Stimulated activated CD8-positive, alpha-beta memory T cell treated with anti-CD3 and anti-CD28 coated beads, Interleukin-12 subunit alpha, Interleukin-12 subunit beta, amount 100 ng/mL, for 4 hours (primary cell): ENCODE measurements at places on chromosomes 3 and 15.

DNA sequence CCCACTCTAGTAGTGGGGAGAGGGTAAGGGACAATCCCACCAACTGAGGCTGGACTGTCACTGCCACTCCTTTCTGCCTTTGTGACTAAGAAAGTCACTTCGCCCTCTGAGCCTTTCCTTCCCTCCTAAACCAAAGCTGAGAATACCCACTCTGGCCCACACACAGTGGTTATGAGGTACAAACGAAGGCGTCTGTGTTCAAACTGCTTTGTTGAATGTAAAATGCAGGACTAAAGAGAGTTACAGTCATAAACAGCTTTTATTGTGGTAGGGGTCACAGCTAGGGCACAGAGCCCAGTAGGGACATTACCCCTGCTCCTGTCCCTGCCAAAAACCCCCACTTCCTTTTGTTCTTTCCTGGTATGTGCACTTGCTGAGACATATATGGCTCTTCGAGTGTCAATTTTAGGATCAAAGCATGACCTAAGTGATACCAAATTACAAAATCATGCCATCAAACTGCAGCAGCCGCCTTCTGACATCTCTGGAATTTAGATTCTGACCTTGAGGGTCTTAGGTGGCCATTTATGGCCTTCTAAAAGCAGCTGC lies 45.1 kb downstream of the CTDSPL start:
- no peak for DNase-seq

- no peak for DNase-seq
Measured at GRCh38 chr15:39321977-39322376, 258.9 kb upstream of the THBS1 start.

DNA sequence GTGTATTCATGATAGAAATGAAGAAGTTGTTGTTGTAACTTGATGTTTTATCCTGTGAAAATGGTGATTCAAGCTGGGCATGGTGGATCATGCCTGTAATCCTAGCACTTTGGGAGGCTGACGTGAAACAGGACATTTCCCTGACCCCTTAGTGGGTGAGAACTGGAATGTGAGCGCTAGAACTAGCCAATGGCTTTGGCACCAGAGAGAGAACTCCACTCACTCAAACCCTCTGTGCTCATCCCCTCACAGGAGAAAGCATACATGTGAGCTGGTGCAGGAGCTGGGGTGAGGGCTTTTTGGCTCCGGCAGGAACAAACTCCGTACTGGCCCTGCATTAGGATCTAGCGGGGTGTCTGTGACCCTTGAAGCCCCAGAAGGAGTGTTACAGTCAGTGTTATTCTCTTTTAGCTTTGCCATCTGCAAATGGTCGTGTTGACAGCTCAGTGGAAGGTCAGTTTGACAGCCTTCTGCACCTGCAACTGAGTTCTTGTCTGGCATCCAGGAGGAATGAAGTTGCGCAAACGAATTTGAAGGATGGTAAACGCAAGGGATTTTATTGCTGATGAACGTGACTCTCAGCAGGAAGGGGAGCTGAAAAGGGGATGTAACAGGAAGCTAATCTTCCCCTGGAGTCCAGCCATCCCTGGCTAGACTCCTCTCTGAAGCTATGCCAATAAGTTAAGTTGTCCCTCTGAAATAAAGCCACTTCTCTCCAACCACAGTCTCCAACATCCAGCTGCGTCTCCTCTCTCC lies 1016.6 kb upstream of the CADM2 start:
- no peak for DNase-seq

- no peak for DNase-seq
Measured at GRCh38 chr15:85761635-85762034, 33.1 kb downstream of the KLHL25 start.

- no peak for DNase-seq
Measured at GRCh38 chr3:133119176-133119575, 81.0 kb downstream of the TMEM108 start.

DNA sequence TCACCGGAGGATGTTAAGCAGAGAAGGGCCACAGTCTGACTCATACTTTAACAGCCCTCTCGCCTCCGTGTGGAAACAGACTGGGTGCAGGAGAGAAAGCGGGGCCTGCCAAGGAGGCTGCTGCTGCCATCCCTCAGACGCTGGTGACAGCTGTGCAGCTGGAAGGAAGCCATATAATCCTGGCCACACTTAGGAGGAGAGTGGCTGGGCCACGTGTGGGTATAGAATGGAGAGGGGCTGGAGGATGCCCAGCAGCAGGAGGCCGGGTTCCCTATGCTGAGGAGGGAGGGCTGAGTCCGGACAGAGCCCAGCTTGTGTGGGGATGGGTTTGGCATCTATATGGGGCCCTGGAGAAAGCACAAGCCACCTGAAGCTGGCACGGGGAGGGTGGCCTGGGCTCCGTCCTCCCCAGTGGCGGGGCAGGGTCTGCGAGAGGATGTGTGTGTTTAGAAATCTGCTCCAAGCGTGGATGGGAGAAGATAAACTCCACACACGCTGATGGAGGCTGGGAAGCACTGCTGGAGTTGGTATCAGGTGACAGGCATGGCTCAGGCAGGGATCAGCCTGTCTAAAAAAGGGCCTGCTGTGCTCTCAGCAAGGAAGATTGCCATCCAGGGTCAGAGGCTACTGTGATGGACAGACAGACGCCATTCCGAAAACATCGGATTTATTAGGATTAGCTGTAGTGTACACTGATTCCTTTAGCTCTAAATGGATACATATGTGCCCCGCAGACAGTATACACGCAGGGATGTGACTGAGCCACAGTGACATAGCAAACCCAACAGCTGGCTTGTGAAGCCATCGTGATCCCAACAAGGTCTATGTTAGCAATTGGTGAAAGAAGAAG lies 15.9 kb downstream of the ABTB1 start:
- no peak for DNase-seq

DNA sequence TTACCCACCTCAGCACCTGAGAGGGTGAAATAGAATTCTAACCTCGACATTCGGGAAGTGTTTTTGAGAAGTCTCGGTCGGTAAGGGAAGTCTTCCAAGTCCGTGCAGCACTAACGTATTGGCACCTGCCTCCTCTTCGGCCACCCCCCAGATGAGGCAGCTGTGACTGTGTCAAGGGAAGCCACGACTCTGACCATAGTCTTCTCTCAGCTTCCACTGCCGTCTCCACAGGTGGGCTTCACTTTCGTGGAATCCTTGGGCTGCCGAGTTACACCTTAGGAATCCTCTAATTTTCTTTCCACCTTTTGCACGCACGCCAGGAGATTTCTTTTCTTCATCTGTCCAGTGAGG lies 775 bp downstream of the CCNDBP1 start:
- DNase-seq: no peak

- no peak for DNase-seq
Measured at GRCh38 chr3:70094197-70094596, 94.7 kb downstream of the SAMMSON start.

DNA sequence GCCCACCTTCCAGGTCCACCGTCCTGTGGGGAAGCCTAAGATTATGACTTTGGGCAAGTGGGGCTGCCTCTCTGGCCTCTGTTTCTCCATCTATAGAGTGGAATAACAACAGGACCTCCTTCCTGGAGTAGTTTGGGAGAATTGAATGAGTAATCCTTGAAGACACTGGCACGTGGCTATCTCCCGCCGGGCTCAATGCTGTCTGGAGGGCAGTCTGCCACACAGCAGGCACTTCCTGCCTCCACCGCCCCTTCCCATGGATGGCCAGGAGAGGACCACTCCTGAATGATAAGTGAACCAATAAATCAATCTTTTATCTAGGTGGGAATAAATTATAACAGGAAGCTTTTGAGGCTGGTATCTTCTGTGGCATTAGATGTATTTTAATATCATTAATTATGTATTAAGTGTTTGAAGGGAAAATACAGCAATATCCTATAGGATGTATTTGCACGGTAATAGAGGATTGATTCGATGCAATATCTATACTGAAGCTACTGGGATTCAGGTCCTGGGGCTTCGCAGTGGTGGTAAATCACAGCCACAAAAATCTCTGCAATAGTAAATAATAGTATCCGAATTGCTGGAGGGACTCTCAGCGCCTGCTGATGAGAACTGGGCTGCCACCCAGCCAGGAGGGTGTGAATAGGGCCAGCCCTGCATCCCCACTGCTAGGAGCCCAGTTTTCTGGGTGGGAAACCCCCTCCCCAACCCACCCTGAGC lies 15.9 kb downstream of the MEGF11 start:
- no peak for DNase-seq

DNA sequence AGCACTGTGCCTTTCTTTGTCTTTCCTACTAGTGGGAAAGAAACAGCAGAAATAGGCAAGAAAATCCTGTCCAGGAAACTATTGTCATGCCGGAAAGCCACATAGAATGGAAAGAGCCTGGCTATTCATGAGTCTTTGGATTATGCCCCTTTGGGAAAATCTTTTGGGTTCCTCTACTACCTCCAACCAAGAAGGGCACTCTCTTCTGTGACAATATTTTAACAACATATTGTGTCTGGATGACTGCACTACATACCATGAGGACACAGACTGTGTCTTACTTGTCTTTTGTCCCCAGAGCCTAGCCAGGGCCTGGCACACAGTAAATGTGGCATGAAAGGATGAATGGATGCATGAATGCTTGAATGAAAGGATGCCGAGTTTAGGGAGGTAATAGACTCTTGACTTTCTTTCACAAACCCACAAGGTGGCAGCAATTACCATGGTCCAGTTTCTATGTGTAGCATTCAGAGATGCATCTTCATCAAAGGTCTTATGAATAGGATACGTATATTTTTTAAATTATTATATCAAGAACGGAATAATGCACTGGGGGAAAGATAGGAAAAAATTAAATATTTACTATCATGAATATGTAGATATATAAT lies 30.3 kb downstream of the ARL14 start:
- DNase-seq: no peak
